ENCODE measurements at places on chromosomes 5 and 9. TPM values are rescaled to one million over a fixed set of nuclear protein-coding genes. Genes with fewer than 3 reads are reported as not detected.

The BTNL3 gene
- polyA plus RNA-seq: not detected

The TAF11L10 gene
- polyA plus RNA-seq: not detected

The ARID3C gene
- polyA plus RNA-seq: not detected

The RHOBTB3 gene
- polyA plus RNA-seq: 455 TPM

The CD180 gene
- polyA plus RNA-seq: not detected

The CCL27 gene
- 1.3 TPM for polyA plus RNA-seq

The OR1J4 gene
- polyA plus RNA-seq: not detected

The CNTNAP3B gene
- 2.0 TPM for polyA plus RNA-seq

The QRFP gene
- 0.45 TPM for polyA plus RNA-seq

The EFNA5 gene
- polyA plus RNA-seq: 4.5 TPM

The CRHBP gene
- 6.8 TPM for polyA plus RNA-seq

The GBGT1 gene
- polyA plus RNA-seq: 2.8 TPM

The CDKN2B-AS1 gene
- polyA plus RNA-seq: 0.44 TPM

The PGM5 gene
- polyA plus RNA-seq: 16.8 TPM

The BBLN gene
- 243 TPM for polyA plus RNA-seq

The PCDHGA2 gene
- polyA plus RNA-seq: 1.1 TPM

The DAB2IP gene
- polyA plus RNA-seq: 25.7 TPM

The FIBCD1 gene
- 0.24 TPM for polyA plus RNA-seq

The KIAA0825 gene
- polyA plus RNA-seq: 1.5 TPM

The CENPH gene
- 22.2 TPM for polyA plus RNA-seq

The PCDHB6 gene
- polyA plus RNA-seq: 0.37 TPM

The ADAMTS6 gene
- 3.3 TPM for polyA plus RNA-seq

The KCNT1 gene
- 0.20 TPM for polyA plus RNA-seq

The SPINK6 gene
- polyA plus RNA-seq: not detected

The SPATA31E1 gene
- not detected for polyA plus RNA-seq

The SPINK7 gene
- polyA plus RNA-seq: not detected

The CCNO gene
- 0.72 TPM for polyA plus RNA-seq

The COL15A1 gene
- polyA plus RNA-seq: 1.3 TPM

The GRXCR2 gene
- polyA plus RNA-seq: not detected

The RFX3 gene
- polyA plus RNA-seq: 8.6 TPM

The CTXN3 gene
- not detected for polyA plus RNA-seq

The SLC22A4 gene
- 0.32 TPM for polyA plus RNA-seq

The SLC34A1 gene
- polyA plus RNA-seq: not detected

The LEAP2 gene
- 3.6 TPM for polyA plus RNA-seq

The S1PR3 gene
- 10.9 TPM for polyA plus RNA-seq

The FBXL7 gene
- 17.4 TPM for polyA plus RNA-seq

The ST6GALNAC4 gene
- polyA plus RNA-seq: 71.4 TPM

The ZNF883 gene
- 10.7 TPM for polyA plus RNA-seq

The CXCL14 gene
- polyA plus RNA-seq: 1.9 TPM

The ANKRD20A1 gene
- polyA plus RNA-seq: 0.83 TPM

The TSSK1B gene
- polyA plus RNA-seq: 0.27 TPM

The FYB1 gene
- polyA plus RNA-seq: not detected

The SNCAIP gene
- polyA plus RNA-seq: 14.4 TPM

The SLC46A2 gene
- not detected for polyA plus RNA-seq

The IRX1 gene
- 142 TPM for polyA plus RNA-seq

The CCDC192 gene
- 0.92 TPM for polyA plus RNA-seq

The DROSHA gene
- polyA plus RNA-seq: 27.7 TPM

The TMEM252 gene
- not detected for polyA plus RNA-seq

The PARP8 gene
- 25.4 TPM for polyA plus RNA-seq

The ANKRD34B gene
- polyA plus RNA-seq: 0.05 TPM

The OR1J2 gene
- not detected for polyA plus RNA-seq

The FAM221B gene
- 0.66 TPM for polyA plus RNA-seq

The CCIN gene
- polyA plus RNA-seq: not detected

The NEUROG1 gene
- polyA plus RNA-seq: not detected

The TRIM14 gene
- polyA plus RNA-seq: 4.4 TPM

The GLDC gene
- 1.5 TPM for polyA plus RNA-seq

The PLAA gene
- 36.0 TPM for polyA plus RNA-seq

The CAVIN4 gene
- polyA plus RNA-seq: 1.6 TPM

The CYSRT1 gene
- 6.6 TPM for polyA plus RNA-seq

All from cardiac muscle cell (in vitro differentiated cells and primary cell).